ENCODE measurements at places on chromosomes 1 and 21. TPM values are rescaled to one million over a fixed set of nuclear protein-coding genes. Genes with fewer than 3 reads are reported as not detected.

- no peak overlapping the region for H3K27ac ChIP-seq
- H3K36me3 ChIP-seq, result peaks cover 13% of the 10 kb centered on the region
- no peak for DNase-seq
These were observed 9.4 kb downstream of the ZCCHC17 start for GRCh38 chr1:31306278-31306677.

DNA sequence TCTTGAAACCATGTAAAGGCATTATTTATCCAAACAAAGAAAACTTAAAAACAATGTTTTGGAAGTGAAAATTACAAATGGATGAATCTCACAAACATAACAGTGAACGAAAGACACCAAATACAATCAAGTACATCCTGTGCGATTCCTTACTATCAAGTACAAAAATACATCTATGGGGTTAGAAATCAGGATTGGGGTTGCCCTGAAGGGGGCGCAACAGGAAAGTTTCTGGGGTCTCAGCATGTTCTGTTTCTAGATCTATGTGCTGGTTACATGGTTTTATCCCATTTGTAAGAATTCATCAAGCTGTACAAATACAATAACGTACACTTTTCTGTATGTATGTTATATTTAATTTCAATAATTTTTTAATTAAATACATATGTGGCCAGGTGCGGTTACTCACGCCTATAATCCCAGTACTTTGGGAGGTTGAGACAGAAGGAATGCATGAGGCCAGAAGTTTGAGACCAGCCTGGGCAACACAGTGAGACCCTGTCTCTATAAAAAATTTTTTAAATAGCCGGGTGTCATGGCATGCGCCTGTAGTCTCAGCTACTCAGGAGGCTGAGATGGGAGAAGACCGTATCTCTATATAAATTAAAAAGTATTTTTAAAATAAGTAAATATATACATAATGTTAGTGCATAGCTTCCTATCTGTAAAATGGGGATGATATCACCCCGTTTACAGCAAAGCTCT lies 121.5 kb upstream of the SOD1 start:
- H3K27ac ChIP-seq, result no peak overlapping the region
- H3K4me3 ChIP-seq, result no peak overlapping the region
- H3K36me3 ChIP-seq, result no peaks in the 10 kb centered on the region
- peak; percentile 55 for DNase-seq
- H3K27me3 ChIP-seq, result no peaks in the 10 kb centered on the region

- H3K4me1 ChIP-seq, result no peaks in the 10 kb centered on the region
- no peak for DNase-seq
- H3K27me3 ChIP-seq, result peaks cover 4% of the 10 kb centered on the region
- H3K36me3 ChIP-seq, result no peaks in the 10 kb centered on the region
These were observed 243.4 kb downstream of the TRABD2B start for GRCh38 chr1:47753808-47754207.

DNA sequence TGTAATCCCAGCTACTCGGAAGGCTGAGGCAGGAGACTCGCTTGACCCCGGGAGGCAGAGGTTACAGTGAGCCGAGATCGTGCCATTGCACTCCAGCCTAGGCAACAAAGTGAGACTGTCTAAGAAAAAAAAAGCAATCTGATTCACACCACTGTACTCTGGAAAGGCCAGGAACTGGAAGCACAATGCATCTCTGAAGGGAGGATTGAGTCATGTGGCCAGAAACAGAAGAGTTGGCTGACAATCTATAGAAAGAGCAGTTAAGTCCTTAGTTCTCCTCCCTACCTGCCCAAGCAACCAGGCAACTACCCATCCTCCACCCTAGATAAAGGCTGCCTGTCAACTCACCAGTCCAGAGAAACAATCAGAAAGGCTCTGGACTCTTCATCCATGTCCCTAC lies 45.9 kb downstream of the PIK3R3 start:
- peaks cover 2% of the 10 kb centered on the region for H3K27me3 ChIP-seq
- no peak for DNase-seq
- no peaks in the 10 kb centered on the region for H3K36me3 ChIP-seq
- H3K4me3 ChIP-seq, result no peak overlapping the region
- H3K27ac ChIP-seq, result no peak overlapping the region

GRCh38 chr1:224404916-224405603 lies 29.5 kb downstream of the WDR26 start:
- DNase-seq, result no peak
- H3K4me3 ChIP-seq, result no peak overlapping the region
- no peak overlapping the region for H3K27ac ChIP-seq
- H3K36me3 ChIP-seq, result peaks cover 47% of the 10 kb centered on the region

DNA sequence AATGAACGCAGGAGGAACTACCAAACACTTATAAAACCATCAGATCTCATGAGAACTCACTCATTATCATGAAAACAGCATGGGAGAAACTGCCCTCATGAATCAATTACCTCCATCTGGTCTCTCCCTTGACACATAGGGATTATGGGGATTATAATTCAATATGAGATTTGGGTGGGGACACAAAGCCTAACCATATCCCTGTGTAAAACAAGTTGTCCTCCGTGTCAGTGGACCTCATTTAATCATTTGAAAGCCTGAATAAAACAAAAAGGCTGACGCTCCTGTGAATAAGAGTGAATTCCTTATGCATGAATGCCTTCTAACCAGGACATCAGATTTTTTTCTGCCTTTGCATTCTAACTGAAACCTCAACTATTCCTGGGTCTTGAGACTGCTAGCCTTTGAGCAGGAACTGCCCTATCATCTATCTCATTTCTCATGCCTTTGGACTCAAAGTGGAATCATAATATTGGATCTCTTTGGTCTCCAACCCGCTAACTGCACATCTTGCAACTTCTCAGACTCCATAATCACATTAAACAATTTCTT lies 648.8 kb downstream of the ADGRL2 start:
- no peaks in the 10 kb centered on the region for H3K4me1 ChIP-seq
- no peak overlapping the region for H3K27ac ChIP-seq

GRCh38 chr21:45950740-45951515 lies 30.6 kb upstream of the COL6A1 start:
- H3K27me3 ChIP-seq, result peaks cover 10% of the 10 kb centered on the region
- H3K4me3 ChIP-seq, result no peak overlapping the region
- DNase-seq, result no peak
- H3K27ac ChIP-seq, result no peak overlapping the region
- no peaks in the 10 kb centered on the region for H3K4me1 ChIP-seq

DNA sequence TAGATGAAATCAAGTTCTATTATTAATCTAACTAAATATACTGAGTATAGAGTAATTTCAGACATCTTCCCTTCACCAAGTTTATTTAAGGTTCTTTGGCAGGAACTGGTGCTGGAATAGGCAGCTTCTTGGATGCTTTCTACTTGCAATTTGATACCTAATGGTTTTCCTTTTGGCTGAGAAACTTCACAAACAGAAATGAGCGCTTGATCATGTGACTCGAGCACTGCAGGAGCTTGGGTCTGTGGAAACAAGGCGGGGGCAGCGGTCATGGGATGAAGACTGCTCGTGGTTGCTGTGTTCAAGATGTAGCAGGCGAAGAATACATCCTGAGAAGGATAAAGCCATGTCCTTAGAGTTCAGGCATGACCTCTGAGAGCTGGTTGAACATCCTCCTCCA lies 136.8 kb downstream of the PTPRC start:
- DNase-seq, result no peak
- no peak overlapping the region for H3K4me3 ChIP-seq
- H3K4me1 ChIP-seq, result peaks cover 8% of the 10 kb centered on the region
- no peak overlapping the region for H3K27ac ChIP-seq
- no peaks in the 10 kb centered on the region for H3K36me3 ChIP-seq

DNA sequence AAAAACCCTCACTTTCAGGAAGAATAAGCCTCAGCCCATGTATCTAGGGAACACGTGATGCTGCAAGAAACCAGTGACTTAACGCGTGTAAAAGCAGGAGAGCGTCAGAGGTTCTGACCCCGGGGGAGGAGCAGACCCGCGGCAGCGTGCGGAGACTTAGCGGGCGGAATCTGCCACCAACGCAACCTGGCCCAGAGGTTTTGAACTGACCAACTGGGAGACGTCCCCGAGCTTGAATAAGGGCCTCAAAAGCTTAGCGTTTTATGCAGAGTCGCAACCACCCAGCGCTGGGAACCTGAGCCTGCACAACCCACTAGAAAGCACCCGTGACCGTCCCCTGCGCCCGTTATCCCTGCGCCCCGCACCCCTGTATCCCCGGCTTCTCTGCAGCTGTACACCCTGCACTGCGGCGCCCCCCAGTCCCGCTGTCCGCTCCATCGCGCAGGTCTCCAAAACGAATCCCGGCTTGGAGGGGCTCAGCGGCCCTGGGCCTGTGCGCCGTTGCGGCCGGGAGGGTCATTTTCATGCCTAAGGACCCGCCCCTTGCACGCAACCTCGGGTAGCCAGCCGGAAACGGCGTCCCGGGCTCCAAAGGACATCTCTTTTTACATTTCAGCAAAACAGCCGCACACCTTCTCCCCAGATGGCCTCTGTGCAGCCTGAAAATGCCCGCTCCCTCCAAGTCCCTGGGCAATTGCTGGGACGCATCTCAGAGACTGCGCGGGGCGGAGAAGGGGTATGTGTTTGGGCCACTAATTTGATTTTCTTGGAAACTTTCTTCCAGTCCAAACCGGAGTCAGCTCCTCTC lies 29.4 kb upstream of the TRIM17 start:
- peak overlapping the region; percentile 40 for H3K27ac ChIP-seq
- peaks cover 16% of the 10 kb centered on the region for H3K4me1 ChIP-seq
- H3K27me3 ChIP-seq, result peaks cover 30% of the 10 kb centered on the region
- peak overlapping the region; percentile 69 for H3K4me3 ChIP-seq
- DNase-seq, result peak; percentile 69

DNA sequence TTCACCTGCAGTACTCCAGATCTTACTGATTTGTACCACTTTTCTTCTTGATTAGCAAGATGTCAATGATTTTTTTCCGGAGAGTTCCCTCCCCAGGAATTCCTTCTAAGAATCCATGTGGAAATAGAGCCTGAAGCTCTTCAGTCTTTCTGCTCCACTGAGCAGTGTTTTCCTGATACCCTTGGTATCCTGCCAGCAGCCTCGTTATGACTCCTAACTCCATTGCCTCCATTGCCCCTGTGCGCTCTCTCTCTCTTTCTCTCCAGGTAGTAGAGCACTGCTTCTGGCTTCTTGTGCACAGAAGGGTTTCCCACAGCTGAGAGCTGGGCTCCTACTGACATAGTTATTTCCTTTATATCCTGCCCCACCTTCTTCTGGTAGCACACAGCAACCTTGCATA lies 12.2 kb downstream of the UBE2U start:
- no peak for DNase-seq
- H3K36me3 ChIP-seq, result no peaks in the 10 kb centered on the region
- H3K4me3 ChIP-seq, result no peak overlapping the region
- H3K4me1 ChIP-seq, result no peaks in the 10 kb centered on the region

GRCh38 chr1:53061123-53061858 lies 722 bp upstream of the PODN start:
- peaks cover 35% of the 10 kb centered on the region for H3K27me3 ChIP-seq
- no peak for DNase-seq
- H3K4me1 ChIP-seq, result peaks cover 4% of the 10 kb centered on the region

GRCh38 chr1:41199375-41199774 lies 42.7 kb downstream of the SCMH1 start:
- H3K27me3 ChIP-seq, result no peaks in the 10 kb centered on the region
- H3K4me3 ChIP-seq, result no peak overlapping the region
- DNase-seq, result no peak
- no peaks in the 10 kb centered on the region for H3K4me1 ChIP-seq
- peaks cover 9% of the 10 kb centered on the region for H3K36me3 ChIP-seq

- no peak overlapping the region for H3K4me3 ChIP-seq
- no peaks in the 10 kb centered on the region for H3K27me3 ChIP-seq
- no peaks in the 10 kb centered on the region for H3K4me1 ChIP-seq
- H3K36me3 ChIP-seq, result no peaks in the 10 kb centered on the region
- H3K27ac ChIP-seq, result no peak overlapping the region
These were observed 115.1 kb downstream of the SPATA6 start for GRCh38 chr1:48356901-48357300.

DNA sequence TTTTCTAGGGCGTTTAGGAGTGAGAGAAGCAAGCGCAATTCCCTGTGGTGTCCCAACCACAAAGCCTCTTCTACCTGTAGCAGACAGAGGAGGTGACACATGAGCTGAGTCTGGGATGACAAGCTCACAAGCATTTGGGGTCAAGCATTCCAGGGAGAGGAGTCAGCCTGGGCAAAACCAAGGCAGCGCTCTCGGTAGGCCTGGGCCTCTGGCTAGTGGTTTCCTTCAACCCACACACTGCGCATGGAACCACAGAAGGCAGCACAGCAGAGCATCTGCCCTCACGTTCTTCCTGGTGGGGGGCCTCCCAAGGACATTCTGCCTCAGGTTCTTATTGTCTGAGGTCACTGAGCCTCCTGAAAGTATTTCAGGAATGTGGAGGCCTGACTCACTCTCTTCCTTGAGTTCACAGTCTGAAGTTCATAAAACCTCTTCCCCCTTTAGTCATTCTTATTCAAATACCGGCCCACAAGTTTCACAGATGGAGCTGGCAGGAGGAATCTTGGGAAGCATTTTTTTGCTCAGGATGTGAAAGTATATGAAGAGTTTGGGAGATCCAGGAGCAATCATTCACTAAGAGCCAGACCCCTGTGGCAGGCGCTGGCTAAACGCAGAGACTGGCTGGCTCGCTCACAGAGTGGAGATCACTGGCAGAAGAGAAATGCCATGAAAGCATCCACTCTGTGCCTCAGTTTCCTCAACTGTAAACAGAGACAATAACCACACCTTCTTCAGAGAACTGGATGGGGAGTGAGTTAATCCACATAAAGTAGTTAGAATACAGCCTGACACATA lies 26.8 kb downstream of the CCN1 start:
- no peaks in the 10 kb centered on the region for H3K27me3 ChIP-seq
- no peak overlapping the region for H3K4me3 ChIP-seq
- DNase-seq, result no peak

GRCh38 chr1:10755970-10756521 lies 40.4 kb downstream of the CASZ1 start:
- no peak overlapping the region for H3K4me3 ChIP-seq
- no peaks in the 10 kb centered on the region for H3K27me3 ChIP-seq
- H3K4me1 ChIP-seq, result peaks cover 11% of the 10 kb centered on the region
- no peak overlapping the region for H3K27ac ChIP-seq
- no peaks in the 10 kb centered on the region for H3K36me3 ChIP-seq

- no peaks in the 10 kb centered on the region for H3K4me1 ChIP-seq
- no peak overlapping the region for H3K27ac ChIP-seq
- peaks cover 10% of the 10 kb centered on the region for H3K27me3 ChIP-seq
- no peak overlapping the region for H3K4me3 ChIP-seq
- no peaks in the 10 kb centered on the region for H3K36me3 ChIP-seq
These were observed 97.8 kb upstream of the LPGAT1 start for GRCh38 chr1:211928290-211928801.

DNA sequence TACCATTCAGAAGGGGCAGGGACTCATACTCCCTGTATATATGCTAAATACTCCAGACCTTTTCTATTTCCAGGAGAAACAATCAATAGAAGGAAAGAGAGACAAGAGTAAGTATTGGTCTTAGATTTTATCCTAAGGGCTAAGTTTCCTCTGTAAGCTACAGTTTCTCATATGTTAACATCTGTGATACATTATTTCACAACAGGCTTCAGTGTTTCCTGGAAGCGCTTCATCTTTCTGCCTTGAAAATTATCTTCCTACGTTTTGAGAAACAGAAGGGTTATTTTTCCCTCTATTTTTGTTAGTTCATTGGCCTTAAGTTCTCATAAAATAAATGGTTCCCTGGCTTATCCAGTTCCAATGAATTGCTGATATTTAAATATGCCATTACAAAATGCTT lies 15.6 kb downstream of the FMO1 start:
- no peaks in the 10 kb centered on the region for H3K4me1 ChIP-seq
- no peak overlapping the region for H3K4me3 ChIP-seq
- peaks cover 13% of the 10 kb centered on the region for H3K27me3 ChIP-seq
- no peak overlapping the region for H3K27ac ChIP-seq

The RAB7B gene
- not detected for total RNA-seq

The IGSF9 gene
- total RNA-seq, result not detected

The SLAMF6 gene
- 55.0 TPM for total RNA-seq

The LCK gene
- total RNA-seq, result 220 TPM

The AQP10 gene
- not detected for total RNA-seq

The TNFRSF9 gene
- 28.2 TPM for total RNA-seq

The CA6 gene
- total RNA-seq, result not detected

The OR2L13 gene
- not detected for total RNA-seq

The BEND5 gene
- 25.9 TPM for total RNA-seq

The SELENBP1 gene
- not detected for total RNA-seq

The RIPPLY3 gene
- total RNA-seq, result not detected
